Kidney (tissue), 22 donors: ENCODE measurements at places on chromosomes 2 and 18. TPM values are rescaled to one million over a fixed set of nuclear protein-coding genes. Genes with fewer than 3 reads are reported as not detected.

- DNase-seq: no peak
- H3K36me3 ChIP-seq: no peaks in the 10 kb centered on the region
- H3K27me3 ChIP-seq: no peaks in the 10 kb centered on the region
- no peak overlapping the region for H3K4me3 ChIP-seq
- H3K4me1 ChIP-seq: peaks cover 3% of the 10 kb centered on the region
- H3K27ac ChIP-seq: no peak overlapping the region
These were observed 104.7 kb upstream of the ARHGAP28 start for GRCh38 chr18:6624661-6625311.

GRCh38 chr2:189943009-189943408 is 119.5 kb downstream of the MSTN start:
- DNase-seq: no peak
- no peaks in the 10 kb centered on the region for H3K4me1 ChIP-seq
- no peaks in the 10 kb centered on the region for H3K27me3 ChIP-seq
- H3K36me3 ChIP-seq: no peaks in the 10 kb centered on the region
- H3K27ac ChIP-seq: no peak overlapping the region
- H3K4me3 ChIP-seq: no peak overlapping the region

DNA sequence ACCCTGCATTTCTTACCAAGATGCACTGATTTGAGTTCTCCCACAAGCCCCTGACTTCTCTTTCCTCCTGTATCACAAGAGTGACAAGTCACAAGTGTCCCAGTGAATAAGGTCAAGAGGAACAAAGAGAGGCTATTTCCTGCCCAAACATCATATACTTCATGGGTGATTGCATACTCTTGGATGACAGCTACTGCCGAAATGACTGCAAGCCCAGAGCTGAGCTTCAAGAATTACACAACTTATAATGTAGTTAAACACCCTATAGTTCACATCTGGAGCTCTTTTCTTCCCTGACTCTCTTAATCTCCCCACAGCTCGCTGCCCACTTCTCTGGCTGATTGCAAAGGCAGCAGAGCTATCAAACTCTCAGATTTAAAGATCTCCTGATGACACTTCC is 289.7 kb upstream of the PARD3B start:
- H3K4me3 ChIP-seq: no peak overlapping the region
- H3K27me3 ChIP-seq: no peaks in the 10 kb centered on the region
- no peaks in the 10 kb centered on the region for H3K36me3 ChIP-seq

GRCh38 chr2:236535024-236535423 is 34.6 kb upstream of the ACKR3 start:
- no peaks in the 10 kb centered on the region for H3K36me3 ChIP-seq
- no peak overlapping the region for H3K27ac ChIP-seq
- no peak for DNase-seq
- H3K27me3 ChIP-seq: no peaks in the 10 kb centered on the region
- no peak overlapping the region for H3K4me3 ChIP-seq

GRCh38 chr2:174663550-174663949 is 65.9 kb upstream of the WIPF1 start:
- no peaks in the 10 kb centered on the region for H3K27me3 ChIP-seq
- H3K4me3 ChIP-seq: no peak overlapping the region
- H3K4me1 ChIP-seq: peaks cover 24% of the 10 kb centered on the region

GRCh38 chr18:58843688-58844035 is 21.0 kb upstream of the ZNF532 start:
- no peak for DNase-seq
- no peaks in the 10 kb centered on the region for H3K36me3 ChIP-seq
- H3K27ac ChIP-seq: no peak overlapping the region
- H3K27me3 ChIP-seq: no peaks in the 10 kb centered on the region
- H3K4me3 ChIP-seq: no peak overlapping the region
- H3K4me1 ChIP-seq: no peaks in the 10 kb centered on the region

DNA sequence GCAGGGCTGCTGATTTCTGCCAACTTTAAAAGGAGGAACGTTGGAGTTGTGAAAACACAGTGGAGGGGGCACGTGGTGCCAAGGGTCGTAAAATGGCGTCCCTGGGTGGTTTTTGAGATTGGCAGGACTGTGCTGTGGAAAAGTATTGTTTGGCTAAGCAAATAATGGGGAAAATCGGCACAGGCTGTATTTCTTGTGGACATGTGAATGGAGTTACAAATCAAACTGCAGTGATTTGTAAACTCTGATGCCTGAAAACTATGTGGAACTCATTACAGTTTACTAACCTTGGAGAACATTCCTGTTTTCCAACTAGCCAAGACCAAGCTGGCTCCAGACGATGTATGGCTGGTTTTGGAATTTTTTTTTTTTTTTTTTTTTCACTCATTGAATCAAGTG is 68.7 kb downstream of the KCTD1 start:
- H3K27ac ChIP-seq: peak overlapping the region; percentile 71
- H3K4me1 ChIP-seq: peaks cover 3% of the 10 kb centered on the region
- H3K27me3 ChIP-seq: no peaks in the 10 kb centered on the region
- DNase-seq: peak; percentile 77
- H3K36me3 ChIP-seq: no peaks in the 10 kb centered on the region

GRCh38 chr2:140295767-140296166 is 1515.6 kb upstream of the NXPH2 start:
- no peak overlapping the region for H3K27ac ChIP-seq
- DNase-seq: no peak
- H3K36me3 ChIP-seq: no peaks in the 10 kb centered on the region
- H3K4me3 ChIP-seq: no peak overlapping the region
- no peaks in the 10 kb centered on the region for H3K27me3 ChIP-seq

DNA sequence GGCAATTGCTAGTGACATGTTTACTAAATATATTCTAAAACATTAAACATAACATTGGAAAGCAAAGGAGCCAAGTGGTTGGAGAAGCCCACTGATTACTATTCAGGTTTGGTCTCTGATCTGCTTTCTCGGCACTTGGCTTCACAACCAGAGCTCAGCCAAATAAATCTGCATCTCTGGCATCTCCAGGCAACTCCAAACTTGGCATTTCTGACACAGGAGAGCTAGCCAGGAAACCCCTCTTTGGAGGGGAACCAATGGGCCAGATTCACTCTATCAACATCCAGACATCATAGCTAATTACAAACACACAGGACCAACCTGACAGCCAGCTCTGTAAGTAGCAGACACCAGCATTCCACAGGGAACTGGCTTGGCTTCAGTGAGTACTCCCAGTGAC is 150.3 kb upstream of the ETAA1 start:
- H3K27ac ChIP-seq: no peak overlapping the region
- H3K4me3 ChIP-seq: no peak overlapping the region
- no peaks in the 10 kb centered on the region for H3K4me1 ChIP-seq
- no peak for DNase-seq

DNA sequence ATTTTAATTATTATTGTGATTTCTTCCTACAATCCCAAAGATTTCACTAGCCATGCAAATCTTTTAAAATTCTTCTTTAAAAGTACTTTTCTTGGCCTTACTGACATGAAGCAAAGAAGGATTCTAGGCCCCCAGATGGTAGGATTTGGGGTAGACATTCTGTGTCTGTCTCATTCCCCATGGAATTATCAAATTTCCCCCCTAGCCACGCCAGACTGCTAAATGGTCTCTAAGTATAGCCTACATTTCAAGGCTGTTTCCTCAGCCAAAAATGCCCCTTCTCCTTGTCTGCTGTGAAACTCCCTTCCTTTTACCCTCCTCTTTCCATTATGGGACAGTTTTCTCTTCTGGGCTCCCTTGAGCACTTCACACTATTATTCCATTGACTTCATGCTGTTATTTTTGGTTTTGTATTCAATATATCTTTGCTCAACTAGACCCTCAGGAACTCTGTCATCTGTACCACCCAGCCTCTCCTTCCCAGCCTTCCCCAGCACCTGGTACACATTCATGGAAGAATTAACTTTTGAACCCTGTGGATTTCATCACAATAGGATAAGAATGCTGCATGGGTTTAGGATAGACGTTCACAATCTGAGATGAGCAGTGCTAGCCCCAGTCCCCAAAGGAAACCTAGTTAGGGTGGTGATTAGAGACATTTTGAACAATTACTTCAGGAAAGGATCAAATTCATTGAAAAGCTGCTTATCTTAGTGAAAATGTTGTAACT is 21.5 kb upstream of the CYP1B1 start:
- no peak overlapping the region for H3K27ac ChIP-seq
- H3K27me3 ChIP-seq: no peaks in the 10 kb centered on the region
- H3K4me1 ChIP-seq: peaks cover 19% of the 10 kb centered on the region
- no peak overlapping the region for H3K4me3 ChIP-seq
- DNase-seq: no peak

DNA sequence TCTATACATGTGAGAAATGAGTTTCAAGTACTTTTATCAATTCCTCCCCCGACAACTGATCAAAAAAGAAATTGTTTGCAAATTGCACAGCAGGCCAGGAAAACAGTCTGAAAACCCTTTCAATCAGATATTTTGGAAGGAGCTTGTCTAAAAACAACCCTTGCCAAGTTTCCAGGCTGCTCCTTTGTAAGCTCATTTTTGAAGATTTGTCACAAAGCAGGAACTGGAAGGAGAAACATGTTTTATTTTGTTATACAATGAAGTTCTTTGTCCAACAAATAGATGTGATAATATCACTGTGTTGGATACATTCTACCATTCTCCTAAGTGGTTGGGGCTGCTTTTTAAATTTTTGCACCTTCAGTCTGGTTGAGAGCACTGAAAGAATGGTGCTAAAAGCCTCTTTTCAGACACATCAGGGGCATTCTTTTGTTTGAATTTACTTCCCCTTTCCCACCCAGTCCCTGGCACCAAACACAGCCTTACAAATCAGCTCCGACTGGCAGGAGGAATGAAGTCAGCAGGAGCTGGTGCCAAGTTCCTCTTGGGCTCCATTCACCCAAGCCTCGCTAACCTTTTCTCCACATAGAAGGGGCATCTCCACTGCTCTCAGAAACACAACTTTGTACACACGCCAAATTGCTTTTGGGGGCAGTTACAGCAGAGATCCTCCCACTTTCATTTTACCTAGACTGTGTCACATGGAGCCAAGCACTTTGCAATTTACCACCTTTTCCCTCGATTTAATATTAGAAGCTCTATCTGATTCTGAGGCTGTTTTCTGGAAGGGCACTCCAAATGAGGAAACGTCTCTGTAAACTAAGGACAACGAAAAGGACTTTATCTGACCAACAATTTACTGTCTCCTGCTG is 88.0 kb downstream of the C1D start:
- no peak for DNase-seq
- no peaks in the 10 kb centered on the region for H3K36me3 ChIP-seq
- H3K4me3 ChIP-seq: no peak overlapping the region
- H3K27ac ChIP-seq: no peak overlapping the region

- no peaks in the 10 kb centered on the region for H3K27me3 ChIP-seq
- no peak overlapping the region for H3K4me3 ChIP-seq
- H3K4me1 ChIP-seq: no peaks in the 10 kb centered on the region
- no peak overlapping the region for H3K27ac ChIP-seq
These were observed 63.5 kb upstream of the CTLA4 start for GRCh38 chr2:203804070-203804469.

- no peak overlapping the region for H3K4me3 ChIP-seq
- no peaks in the 10 kb centered on the region for H3K36me3 ChIP-seq
- H3K27me3 ChIP-seq: no peaks in the 10 kb centered on the region
- H3K4me1 ChIP-seq: no peaks in the 10 kb centered on the region
These were observed 26.3 kb downstream of the DHRS9 start for GRCh38 chr2:169095621-169096105.

- no peak overlapping the region for H3K27ac ChIP-seq
- H3K4me3 ChIP-seq: no peak overlapping the region
- H3K36me3 ChIP-seq: no peaks in the 10 kb centered on the region
These were observed 239.6 kb downstream of the LPIN1 start for GRCh38 chr2:11985817-11986566.

DNA sequence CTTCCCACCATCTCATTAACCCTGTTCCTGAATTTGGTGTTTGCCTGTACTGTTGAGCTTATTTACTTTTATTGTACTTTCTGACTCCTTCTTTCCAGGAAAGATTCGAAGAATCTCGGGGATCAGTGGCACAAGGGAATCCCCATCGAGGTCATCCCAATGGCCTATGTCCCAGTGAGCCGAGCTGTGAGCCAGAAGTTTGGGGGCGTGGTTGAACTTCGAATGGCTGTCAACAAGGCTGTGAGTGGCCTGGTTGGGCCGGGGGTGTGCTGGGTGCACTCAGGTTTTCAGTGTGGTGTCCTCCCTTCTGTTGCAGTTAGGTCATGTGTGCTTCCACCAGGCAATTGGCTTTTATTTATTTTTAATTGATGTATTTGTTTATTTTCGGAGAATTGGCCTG is 45.0 kb downstream of the RPIA start:
- no peak overlapping the region for H3K4me3 ChIP-seq
- H3K27me3 ChIP-seq: no peaks in the 10 kb centered on the region
- H3K36me3 ChIP-seq: peaks cover 13% of the 10 kb centered on the region
- H3K4me1 ChIP-seq: no peaks in the 10 kb centered on the region
- DNase-seq: no peak
- H3K27ac ChIP-seq: no peak overlapping the region

DNA sequence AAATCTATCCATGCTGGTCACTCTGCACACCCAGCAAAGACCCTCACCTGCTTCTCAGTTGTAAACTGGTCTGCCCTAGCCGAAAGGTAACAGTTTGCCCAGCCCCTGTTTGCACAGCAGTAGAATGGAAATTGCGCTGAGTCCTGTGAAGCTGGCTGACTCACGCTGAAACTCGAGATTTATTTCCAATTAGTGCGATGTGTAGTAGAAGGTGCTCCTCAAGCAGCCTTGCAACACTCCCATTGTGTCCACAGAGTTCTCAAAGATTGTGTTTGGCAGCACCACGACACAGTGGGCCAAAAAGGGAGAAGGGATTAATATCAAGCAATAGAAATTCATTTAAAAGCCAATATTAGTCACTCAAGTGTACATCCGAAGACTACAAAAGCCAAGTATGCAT is 21.7 kb upstream of the APCDD1 start:
- H3K36me3 ChIP-seq: no peaks in the 10 kb centered on the region
- H3K27ac ChIP-seq: no peak overlapping the region
- DNase-seq: no peak
- no peaks in the 10 kb centered on the region for H3K27me3 ChIP-seq
- no peak overlapping the region for H3K4me3 ChIP-seq

- peak; percentile 29 for DNase-seq
- peaks cover 18% of the 10 kb centered on the region for H3K4me1 ChIP-seq
- no peak overlapping the region for H3K4me3 ChIP-seq
- H3K27me3 ChIP-seq: no peaks in the 10 kb centered on the region
- no peak overlapping the region for H3K27ac ChIP-seq
- no peaks in the 10 kb centered on the region for H3K36me3 ChIP-seq
These were observed 24.3 kb downstream of the INPP5D start for GRCh38 chr2:233084488-233084887.

- H3K4me3 ChIP-seq: no peak overlapping the region
- peak; percentile 40 for DNase-seq
- H3K36me3 ChIP-seq: no peaks in the 10 kb centered on the region
- H3K4me1 ChIP-seq: no peaks in the 10 kb centered on the region
- no peaks in the 10 kb centered on the region for H3K27me3 ChIP-seq
These were observed 21.1 kb upstream of the RALBP1 start for GRCh38 chr18:9454061-9454703.

CRIM1 gene
- 154 TPM for total RNA-seq

TMEM169 gene
- total RNA-seq: 4.6 TPM

POMC gene
- 1.5 TPM for total RNA-seq

UGT1A1 gene
- total RNA-seq: 1.4 TPM

UGT1A5 gene
- 2.1 TPM for total RNA-seq

GPR35 gene
- 6.7 TPM for total RNA-seq

COMMD1 gene
- 38.5 TPM for total RNA-seq

DNAH7 gene
- total RNA-seq: 15.7 TPM

KATNAL2 gene
- total RNA-seq: 6.9 TPM
